Stomach (tissue), 19 donors: ENCODE measurements at places on chromosomes 11 and 22. TPM values are rescaled to one million over a fixed set of nuclear protein-coding genes. Genes with fewer than 3 reads are reported as not detected.
A peak's percentile ranks its signal among the peaks of the same experiment; 100 is the strongest.

GRCh38 chr11:87013912-87014825 lies 23.6 kb upstream of the TMEM135 start:
- peak; percentile 72 for DNase-seq

GRCh38 chr11:12516387-12517105 lies 139.2 kb downstream of the PARVA start:
- no peak for DNase-seq

- no peak for DNase-seq
Measured at GRCh38 chr11:20530942-20531703, 68.3 kb upstream of the SLC6A5 start.

INSC gene
- 2.9 TPM for total RNA-seq

GRCh38 chr11:20353829-20354434 lies 9.6 kb upstream of the HTATIP2 start:
- DNase-seq = peak; percentile 65

GRCh38 chr11:45238724-45239123 lies 47.4 kb downstream of the SYT13 start:
- DNase-seq = no peak

- no peak for DNase-seq
Measured at GRCh38 chr11:69515271-69516245, 34.1 kb downstream of the LINC01488 start.

- no peak for DNase-seq
Measured at GRCh38 chr22:47218671-47219070, 456.2 kb downstream of the TBC1D22A start.

- DNase-seq = no peak
Measured at GRCh38 chr11:113313601-113314000, 782 bp upstream of the TTC12 start.
